CD8-positive, alpha-beta memory T cell (primary cell): ENCODE measurements at places on chromosomes 7 and 10.

GRCh38 chr10:33160151-33160550 is 174.3 kb downstream of the NRP1 start:
- H3K27me3 ChIP-seq, result no peaks in the 10 kb centered on the region
- H3K27ac ChIP-seq, result no peak overlapping the region
- peaks cover 10% of the 10 kb centered on the region for H3K4me1 ChIP-seq

- H3K4me3 ChIP-seq, result no peak overlapping the region
- DNase-seq, result no peak
- no peaks in the 10 kb centered on the region for H3K36me3 ChIP-seq
Observed at GRCh38 chr7:27115221-27116026, 12.9 kb upstream of the HOXA2 start.

DNA sequence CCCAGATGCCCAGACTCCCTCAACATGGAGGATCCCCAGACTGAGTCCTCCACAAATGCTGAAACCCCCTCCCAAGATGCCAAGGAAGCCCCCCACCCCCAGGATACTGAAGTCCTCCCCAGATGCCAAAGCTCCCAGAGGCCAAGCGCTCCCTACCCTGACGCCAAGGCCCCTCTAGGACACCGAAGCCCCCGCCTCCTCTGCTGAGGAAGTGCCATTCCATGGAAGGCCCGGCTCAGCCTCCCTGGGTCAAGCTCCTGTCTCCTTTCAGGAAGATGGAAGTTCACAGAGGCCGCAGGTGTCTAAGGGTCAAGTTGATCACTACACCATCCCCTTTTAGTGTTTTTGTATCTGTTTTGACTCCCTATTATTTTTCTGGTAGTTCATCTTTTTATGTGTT is 606.8 kb downstream of the DNAJB6 start:
- no peak overlapping the region for H3K4me3 ChIP-seq
- H3K27me3 ChIP-seq, result no peaks in the 10 kb centered on the region
- no peak for DNase-seq
- no peak overlapping the region for H3K27ac ChIP-seq
- no peaks in the 10 kb centered on the region for H3K4me1 ChIP-seq

- H3K36me3 ChIP-seq, result no peaks in the 10 kb centered on the region
- H3K4me1 ChIP-seq, result no peaks in the 10 kb centered on the region
- H3K27ac ChIP-seq, result no peak overlapping the region
- no peak overlapping the region for H3K4me3 ChIP-seq
Observed at GRCh38 chr10:51112013-51112412, 37.7 kb downstream of the PRKG1 start.

- no peak overlapping the region for H3K4me3 ChIP-seq
- no peak for DNase-seq
- no peaks in the 10 kb centered on the region for H3K4me1 ChIP-seq
- H3K27me3 ChIP-seq, result no peaks in the 10 kb centered on the region
Observed at GRCh38 chr10:112790030-112790429, 160.0 kb upstream of the TCF7L2 start.

GRCh38 chr7:19107081-19107355 is 10.4 kb downstream of the TWIST1 start:
- no peak overlapping the region for H3K4me3 ChIP-seq
- H3K27ac ChIP-seq, result no peak overlapping the region
- H3K36me3 ChIP-seq, result no peaks in the 10 kb centered on the region
- peaks cover 9% of the 10 kb centered on the region for H3K27me3 ChIP-seq
- H3K4me1 ChIP-seq, result no peaks in the 10 kb centered on the region
- no peak for DNase-seq

DNA sequence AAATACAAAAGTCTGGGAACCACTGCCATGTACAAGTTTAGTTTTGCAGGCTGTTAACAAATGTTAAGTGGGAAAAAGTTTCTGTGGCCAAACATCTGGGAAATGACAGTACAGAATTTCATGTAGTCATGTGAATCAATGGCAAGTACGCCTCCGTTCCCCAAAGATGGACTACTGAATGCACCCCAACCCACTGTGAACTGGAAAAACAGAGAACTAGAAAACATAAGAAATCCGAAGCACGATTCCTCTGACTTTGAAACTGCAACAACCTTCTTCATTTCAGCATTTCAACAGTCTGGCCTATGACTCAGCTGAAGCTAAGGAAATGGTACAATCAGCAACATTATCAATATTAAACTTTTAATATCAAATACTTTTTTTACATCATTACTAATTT is 41.8 kb downstream of the MCMBP start:
- H3K4me3 ChIP-seq, result no peak overlapping the region
- no peaks in the 10 kb centered on the region for H3K4me1 ChIP-seq
- no peak overlapping the region for H3K27ac ChIP-seq
- no peaks in the 10 kb centered on the region for H3K27me3 ChIP-seq

GRCh38 chr7:67786021-67786420 is 789.4 kb downstream of the TYW1 start:
- no peaks in the 10 kb centered on the region for H3K27me3 ChIP-seq
- DNase-seq, result no peak
- H3K36me3 ChIP-seq, result no peaks in the 10 kb centered on the region
- no peaks in the 10 kb centered on the region for H3K4me1 ChIP-seq
- no peak overlapping the region for H3K27ac ChIP-seq

- no peaks in the 10 kb centered on the region for H3K27me3 ChIP-seq
- peaks cover 97% of the 10 kb centered on the region for H3K4me1 ChIP-seq
- H3K4me3 ChIP-seq, result peak overlapping the region; percentile 29
Observed at GRCh38 chr10:22672319-22673090, 41.9 kb downstream of the PIP4K2A start.

- no peak for DNase-seq
- no peaks in the 10 kb centered on the region for H3K27me3 ChIP-seq
- no peaks in the 10 kb centered on the region for H3K4me1 ChIP-seq
- no peaks in the 10 kb centered on the region for H3K36me3 ChIP-seq
- no peak overlapping the region for H3K27ac ChIP-seq
Observed at GRCh38 chr10:36050763-36051499, 408.8 kb upstream of the FZD8 start.

DNA sequence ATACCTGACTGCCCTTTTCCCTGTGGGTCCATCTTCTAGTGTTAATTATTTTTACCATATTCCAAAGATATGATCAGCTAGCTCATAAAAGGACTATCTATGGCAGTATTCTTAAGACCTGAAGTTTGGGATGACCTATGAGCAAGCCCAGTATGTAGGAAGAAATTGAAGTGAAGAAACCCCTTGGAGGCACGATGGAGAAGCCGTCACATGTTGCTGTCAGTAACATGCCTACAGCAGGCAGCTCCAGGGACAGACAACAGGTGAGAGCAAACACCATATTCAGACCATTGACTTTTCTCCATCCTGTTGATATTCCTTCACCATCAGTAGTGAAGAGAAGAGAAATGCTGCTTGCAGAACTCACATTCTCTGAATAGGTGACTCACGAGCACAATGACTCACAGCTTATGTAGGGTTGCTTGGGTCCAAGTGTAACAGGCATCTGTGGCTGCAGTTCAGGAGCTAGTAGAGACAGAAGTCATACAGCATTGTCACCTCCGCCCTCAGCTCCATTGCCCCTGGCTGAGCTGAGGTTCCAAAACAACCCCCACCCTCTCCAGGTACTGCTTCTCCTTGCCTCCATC is 8.4 kb upstream of the LYZL2 start:
- H3K4me1 ChIP-seq, result no peaks in the 10 kb centered on the region

GRCh38 chr7:100093925-100094486 is 5.2 kb downstream of the COPS6 start:
- no peak for DNase-seq
- H3K27me3 ChIP-seq, result no peaks in the 10 kb centered on the region
- peaks cover 13% of the 10 kb centered on the region for H3K4me1 ChIP-seq
- H3K36me3 ChIP-seq, result peaks cover 79% of the 10 kb centered on the region

- no peak overlapping the region for H3K4me3 ChIP-seq
- no peak overlapping the region for H3K27ac ChIP-seq
- H3K27me3 ChIP-seq, result no peaks in the 10 kb centered on the region
- DNase-seq, result no peak
- H3K4me1 ChIP-seq, result peaks cover 69% of the 10 kb centered on the region
- H3K36me3 ChIP-seq, result peaks cover 7% of the 10 kb centered on the region
Observed at GRCh38 chr10:131974034-131974817, 7.5 kb downstream of the BNIP3 start.

DNA sequence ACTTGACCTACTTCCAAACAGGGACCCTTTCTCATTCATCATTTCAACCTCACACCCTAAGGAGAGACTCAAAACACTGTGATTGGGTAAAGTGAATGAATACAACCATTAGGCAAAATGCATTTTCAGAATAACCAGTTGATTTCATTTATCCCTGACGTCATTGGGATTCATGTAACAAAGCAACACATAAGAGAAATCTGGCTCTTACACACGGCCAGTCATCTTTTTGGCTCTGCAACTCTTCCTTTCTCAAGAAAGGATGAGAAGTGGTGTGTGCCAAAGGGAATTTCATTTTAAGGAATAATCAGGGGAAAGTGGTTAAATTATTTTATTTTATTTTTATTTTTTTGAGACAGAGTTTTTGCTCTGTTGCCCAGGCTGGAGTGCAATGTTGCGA is 83.1 kb downstream of the CPVL start:
- H3K4me3 ChIP-seq, result no peak overlapping the region
- DNase-seq, result no peak
- no peaks in the 10 kb centered on the region for H3K27me3 ChIP-seq
- no peaks in the 10 kb centered on the region for H3K4me1 ChIP-seq
- no peak overlapping the region for H3K27ac ChIP-seq
- no peaks in the 10 kb centered on the region for H3K36me3 ChIP-seq

- H3K4me1 ChIP-seq, result no peaks in the 10 kb centered on the region
- H3K4me3 ChIP-seq, result no peak overlapping the region
- no peaks in the 10 kb centered on the region for H3K36me3 ChIP-seq
- H3K27me3 ChIP-seq, result no peaks in the 10 kb centered on the region
Observed at GRCh38 chr10:98572594-98572993, 125.9 kb upstream of the HPS1 start.

- no peaks in the 10 kb centered on the region for H3K27me3 ChIP-seq
- no peak for DNase-seq
- peaks cover 29% of the 10 kb centered on the region for H3K36me3 ChIP-seq
- no peak overlapping the region for H3K4me3 ChIP-seq
- no peaks in the 10 kb centered on the region for H3K4me1 ChIP-seq
Observed at GRCh38 chr7:140022582-140023211, 40.1 kb downstream of the PARP12 start.

DNA sequence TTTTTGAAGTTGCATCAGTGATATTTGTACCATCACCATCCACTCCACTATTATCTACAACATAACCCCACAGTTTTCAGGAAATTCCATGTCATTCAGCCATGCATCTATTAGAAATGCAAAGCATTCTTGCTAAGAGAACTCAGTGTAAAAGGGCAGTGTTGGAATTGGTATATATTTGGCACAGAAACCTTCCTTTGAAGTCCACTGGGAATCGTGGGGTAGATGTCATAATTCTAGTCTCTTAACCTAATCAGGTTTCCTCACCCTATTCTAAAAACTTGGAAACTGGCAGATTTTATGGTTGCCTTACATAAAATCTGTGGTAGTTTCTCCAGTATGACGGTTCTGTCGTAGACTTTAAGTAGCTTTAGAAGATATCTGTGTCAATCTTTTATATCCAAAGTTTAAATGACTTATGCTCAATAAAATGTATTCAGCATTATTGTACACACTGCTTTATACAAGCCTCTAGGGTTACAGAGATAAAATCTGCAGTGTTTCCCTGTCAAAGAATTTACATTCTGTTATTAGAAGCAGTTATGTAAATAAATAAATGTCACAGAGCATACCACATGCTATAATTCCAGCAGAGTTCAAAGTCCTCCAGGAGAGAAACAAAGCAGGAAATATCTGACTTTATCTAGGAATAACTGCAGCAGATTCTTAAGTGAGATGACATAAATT is 704.4 kb upstream of the CELF2 start:
- no peak overlapping the region for H3K4me3 ChIP-seq
- no peaks in the 10 kb centered on the region for H3K36me3 ChIP-seq
- no peaks in the 10 kb centered on the region for H3K4me1 ChIP-seq
- no peak for DNase-seq
- H3K27ac ChIP-seq, result no peak overlapping the region

GRCh38 chr7:2063563-2064260 is 169.0 kb downstream of the MAD1L1 start:
- no peaks in the 10 kb centered on the region for H3K27me3 ChIP-seq
- no peak for DNase-seq
- H3K36me3 ChIP-seq, result no peaks in the 10 kb centered on the region

DNA sequence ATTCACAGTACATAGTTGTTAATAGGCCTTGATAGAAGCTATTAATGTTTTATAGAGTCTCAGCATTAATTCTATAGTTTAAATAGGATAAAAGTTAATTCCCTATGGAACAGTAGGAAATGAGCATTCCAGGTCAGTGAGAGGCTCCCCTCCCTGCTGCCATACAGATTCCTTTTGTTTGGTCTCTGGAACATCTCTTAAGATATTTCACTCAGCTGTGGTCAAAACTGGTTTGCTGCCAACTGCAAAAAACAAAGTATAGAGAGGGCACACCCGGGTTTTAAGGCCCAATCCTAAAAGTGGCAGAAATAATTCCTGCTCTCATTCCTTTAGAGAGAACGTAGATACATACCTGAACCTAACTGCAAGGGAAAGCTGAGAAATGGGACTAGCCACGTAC is 51.3 kb downstream of the MDFIC start:
- peaks cover 70% of the 10 kb centered on the region for H3K4me1 ChIP-seq
- H3K36me3 ChIP-seq, result no peaks in the 10 kb centered on the region
- DNase-seq, result no peak
- H3K27ac ChIP-seq, result no peak overlapping the region

GRCh38 chr7:107464666-107465226 is 5.1 kb upstream of the GPR22 start:
- H3K4me3 ChIP-seq, result no peak overlapping the region
- H3K27ac ChIP-seq, result no peak overlapping the region
- H3K36me3 ChIP-seq, result no peaks in the 10 kb centered on the region

DNA sequence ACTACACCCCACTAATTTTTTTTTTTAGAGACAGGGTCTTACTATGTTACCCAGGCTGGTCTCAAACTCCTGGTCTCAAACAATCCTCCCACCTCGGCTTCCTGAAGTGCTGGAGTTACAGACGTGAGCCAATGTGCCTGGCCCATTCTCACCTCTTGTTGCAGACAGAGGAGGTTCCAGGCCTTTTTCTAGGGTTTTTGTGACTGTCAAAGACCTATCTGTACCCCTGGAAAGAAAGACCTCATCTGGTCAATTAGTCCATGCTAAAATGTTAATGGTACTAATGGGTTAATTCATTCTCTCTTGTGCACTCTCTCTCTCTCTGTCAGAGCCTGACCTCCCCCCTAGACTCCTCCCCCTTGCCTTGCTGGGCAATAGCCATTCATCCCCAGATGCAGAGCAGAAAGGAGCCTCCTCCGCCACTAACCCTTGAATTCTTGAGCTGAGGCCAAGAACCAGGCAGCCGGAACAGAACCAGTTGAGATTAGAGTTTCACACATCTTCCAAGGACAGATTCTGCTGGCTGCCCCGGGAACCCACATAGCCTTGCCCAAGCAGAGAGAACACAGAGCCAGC is 209.7 kb downstream of the SKIDA1 start:
- no peaks in the 10 kb centered on the region for H3K27me3 ChIP-seq
- H3K4me3 ChIP-seq, result no peak overlapping the region
- no peaks in the 10 kb centered on the region for H3K36me3 ChIP-seq

- no peaks in the 10 kb centered on the region for H3K4me1 ChIP-seq
- H3K4me3 ChIP-seq, result no peak overlapping the region
- no peak overlapping the region for H3K27ac ChIP-seq
- no peak for DNase-seq
- peaks cover 1% of the 10 kb centered on the region for H3K27me3 ChIP-seq
Observed at GRCh38 chr7:284762-285722, 4.9 kb upstream of the FOXL3 start.

GRCh38 chr7:37974711-37975110 is 54.3 kb downstream of the EPDR1 start:
- no peaks in the 10 kb centered on the region for H3K4me1 ChIP-seq
- no peak for DNase-seq
- no peak overlapping the region for H3K4me3 ChIP-seq
- H3K36me3 ChIP-seq, result no peaks in the 10 kb centered on the region
- H3K27me3 ChIP-seq, result no peaks in the 10 kb centered on the region
- H3K27ac ChIP-seq, result no peak overlapping the region
